Activated CD8-positive, alpha-beta T cell treated with anti-CD3 and anti-CD28 coated beads, Interleukin-2, amount 10 ng/mL, durations not matched to agents 7 days and 5 days (primary cell): ENCODE measurements at places on chromosomes 16 and 17.
A peak's percentile ranks its signal among the peaks of the same experiment; 100 is the strongest.

GRCh38 chr16:69113216-69113615, 7.8 kb downstream of the HAS3 start:
- DNase-seq: no peak

DNA sequence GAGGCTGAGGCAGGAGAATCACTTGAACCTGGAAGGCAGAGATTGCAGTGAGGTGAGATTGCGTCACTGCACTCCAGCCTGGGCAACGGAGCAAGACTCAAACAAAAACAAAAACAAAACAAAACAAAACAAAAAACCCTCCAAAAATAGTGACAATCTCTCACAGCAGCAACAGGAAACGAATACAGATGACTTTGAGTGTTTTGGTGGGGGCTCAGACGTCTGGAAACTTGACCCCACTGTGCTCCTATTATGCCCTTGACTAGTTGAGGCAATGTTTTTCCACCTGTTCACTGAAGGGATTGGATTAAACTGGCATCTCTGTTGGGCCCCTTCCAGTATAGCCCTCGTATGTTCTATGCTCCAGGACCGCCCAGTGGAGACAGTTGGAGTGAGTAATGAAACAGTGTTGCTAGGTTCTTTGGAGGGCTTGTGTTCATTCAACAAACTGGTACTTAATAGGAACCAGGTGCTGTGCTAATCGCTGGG, 167.0 kb downstream of the UTP18 start:
- peak; percentile 42 for DNase-seq

DNA sequence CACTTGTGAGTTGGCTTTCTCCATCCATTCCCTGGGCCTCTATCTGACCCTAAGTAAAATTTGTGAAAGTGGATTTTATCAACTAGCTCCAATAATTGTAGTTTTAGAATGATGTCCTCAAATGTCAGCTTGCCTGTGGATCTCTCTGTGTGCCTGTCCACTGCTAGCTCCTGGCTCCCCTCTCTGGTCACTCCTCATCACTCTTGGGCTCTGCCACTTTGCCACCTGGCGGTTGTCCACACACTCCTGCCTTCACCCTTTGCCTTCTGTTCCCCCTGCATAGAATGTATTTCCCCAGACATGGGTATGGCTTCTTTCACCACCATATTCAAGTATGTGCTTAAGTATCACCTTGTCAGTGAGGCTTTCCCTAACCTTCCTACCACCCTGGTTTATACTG, 19.8 kb downstream of the ANKFN1 start:
- DNase-seq: no peak

GRCh38 chr16:17302620-17303019, 168.1 kb downstream of the XYLT1 start:
- no peak for DNase-seq

DNA sequence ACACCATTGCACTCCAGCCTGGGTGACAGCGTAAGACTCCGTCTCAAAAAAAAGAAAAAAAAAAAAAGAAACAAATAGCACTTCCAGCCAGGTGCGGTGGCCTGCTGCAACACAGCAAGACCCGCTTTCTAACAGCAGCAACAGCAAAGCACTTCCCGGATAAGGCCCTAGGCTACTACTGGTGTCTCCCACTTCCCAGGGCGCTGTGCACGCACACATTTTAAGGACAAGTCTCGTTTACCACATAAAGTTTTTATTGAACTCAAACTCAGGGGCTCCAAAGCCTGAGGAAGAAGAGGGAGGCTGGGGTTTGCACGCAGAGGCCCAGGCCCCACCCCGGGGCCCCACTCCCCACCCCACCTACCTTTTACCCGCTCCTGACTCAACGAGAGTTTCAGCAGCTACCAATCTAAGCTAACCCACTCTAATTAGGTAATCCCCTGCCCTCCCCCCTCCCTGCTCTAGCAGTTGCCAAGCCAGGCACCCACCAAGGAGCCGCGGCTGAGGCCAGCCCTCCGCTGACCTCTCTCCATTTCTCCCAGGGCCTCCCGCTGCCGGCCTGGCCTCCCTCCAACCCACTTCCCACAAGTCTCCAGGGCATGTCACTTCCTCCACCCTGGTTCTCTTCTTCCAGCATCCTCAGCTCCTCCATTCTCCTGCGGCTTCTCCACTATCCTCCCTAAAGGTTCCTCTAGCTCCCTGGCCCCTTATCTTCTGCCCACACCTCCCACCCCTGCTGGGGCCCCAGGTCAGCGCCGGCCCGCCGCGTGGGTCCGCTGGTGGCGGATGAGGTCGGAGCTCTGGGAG, 2.4 kb downstream of the ZNF768 start:
- DNase-seq: no peak

GRCh38 chr16:4018391-4018790, 97.9 kb downstream of the ADCY9 start:
- no peak for DNase-seq

GRCh38 chr16:21603928-21604327, 4.6 kb downstream of the METTL9 start:
- DNase-seq: no peak

DNA sequence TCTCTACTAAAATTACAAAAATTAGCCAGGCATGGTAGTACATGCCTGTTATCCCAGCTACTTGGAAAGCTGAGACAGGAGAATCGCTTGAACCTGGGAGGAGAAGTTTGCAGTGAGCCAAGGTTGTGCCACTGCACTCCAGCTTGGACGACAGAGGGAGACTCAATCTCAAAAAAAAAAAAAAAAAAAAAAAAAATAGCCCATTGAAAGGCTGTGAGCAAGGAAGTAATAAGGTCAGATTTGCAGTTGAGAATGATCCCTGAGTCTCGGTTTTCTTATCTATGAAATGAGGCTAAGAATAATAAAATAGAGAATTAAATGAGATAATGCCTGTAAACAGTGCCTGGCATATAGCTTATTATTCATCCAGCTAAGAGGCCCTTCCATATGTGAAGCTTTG, 1.3 kb upstream of the PDK2 start:
- DNase-seq: no peak

DNA sequence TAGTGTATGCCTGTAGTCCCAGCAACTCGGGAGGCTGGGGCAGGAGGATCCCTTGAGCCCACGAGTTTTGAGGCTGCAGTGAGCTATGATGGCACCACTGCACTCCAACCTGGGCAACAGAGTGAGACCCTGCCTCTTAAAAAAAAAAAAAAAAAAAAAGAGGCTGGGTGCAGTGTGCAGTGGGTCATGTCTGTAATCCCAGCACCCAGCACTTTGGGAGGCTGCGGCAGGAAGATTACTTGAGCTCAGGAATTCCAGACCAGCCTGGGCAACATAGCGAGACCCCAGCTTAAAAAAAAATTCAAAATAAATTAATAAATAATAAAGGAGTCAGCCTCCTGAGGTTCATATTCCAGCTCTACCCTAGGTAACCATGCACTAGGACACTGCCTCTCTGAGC, 9.6 kb upstream of the CNOT1 start:
- no peak for DNase-seq

- DNase-seq: no peak
These were observed 13.4 kb downstream of the IRF8 start for GRCh38 chr16:85912211-85912974.

DNA sequence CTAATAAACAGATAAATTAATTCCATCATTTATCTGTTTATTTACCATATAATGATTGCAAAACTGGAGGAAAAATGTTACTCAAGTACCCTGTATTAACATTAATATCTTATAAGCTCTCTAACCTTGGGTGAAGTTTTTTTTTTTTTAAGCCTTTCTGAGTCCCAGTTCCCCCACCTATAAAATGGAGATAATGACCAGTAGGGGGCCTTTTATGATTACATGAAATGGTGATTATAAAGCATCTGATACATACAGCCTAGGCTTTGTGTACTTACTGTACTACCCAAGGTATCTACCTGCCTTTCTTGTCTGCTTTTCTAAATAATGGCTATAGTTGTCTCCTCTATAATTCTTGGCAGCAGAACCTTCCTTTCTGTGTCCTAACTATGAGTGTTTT, 22.6 kb downstream of the LRRC36 start:
- no peak for DNase-seq

DNA sequence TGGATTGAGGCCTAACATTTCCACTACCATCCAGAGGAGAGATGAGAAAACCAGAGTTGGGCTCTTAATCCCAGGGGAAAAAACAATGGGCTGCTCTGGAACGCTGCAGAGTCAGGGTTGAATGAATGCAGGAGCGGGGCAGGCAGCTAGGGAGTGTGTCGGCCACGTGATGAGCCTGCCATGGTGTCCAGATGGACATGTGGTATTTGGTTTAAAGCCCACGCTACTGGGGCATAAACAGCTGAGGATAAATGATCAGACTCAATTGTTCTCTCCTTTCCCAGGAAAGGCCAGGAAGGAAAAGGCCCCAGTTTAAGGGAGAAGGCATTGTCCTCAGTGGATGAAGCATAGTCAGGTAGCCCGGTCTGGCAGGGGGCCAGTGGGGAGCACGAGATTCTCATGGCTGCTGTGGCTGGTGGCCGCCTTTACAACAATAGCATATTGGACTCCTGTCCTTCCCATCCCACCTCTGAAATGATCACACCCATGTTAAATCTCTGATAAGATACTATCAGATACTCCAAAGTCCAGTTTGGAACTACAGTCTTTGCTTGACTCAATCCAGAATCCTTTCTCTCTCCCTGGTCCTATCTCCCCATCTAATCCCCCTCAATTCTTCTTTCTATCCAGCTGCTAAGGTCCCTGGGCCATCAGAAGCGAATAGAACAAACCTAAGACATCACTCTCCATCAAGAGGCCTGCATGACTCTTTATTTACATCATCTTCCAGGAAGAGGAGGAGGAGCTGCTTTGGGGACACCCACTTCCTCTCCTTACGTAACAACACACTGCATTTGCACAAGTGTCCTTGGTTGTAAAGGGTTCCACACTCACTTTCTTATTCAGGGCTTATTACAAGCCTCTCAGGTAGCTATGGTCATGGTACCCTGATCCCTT, 20.4 kb downstream of the CA4 start:
- peak; percentile 60 for DNase-seq

DNA sequence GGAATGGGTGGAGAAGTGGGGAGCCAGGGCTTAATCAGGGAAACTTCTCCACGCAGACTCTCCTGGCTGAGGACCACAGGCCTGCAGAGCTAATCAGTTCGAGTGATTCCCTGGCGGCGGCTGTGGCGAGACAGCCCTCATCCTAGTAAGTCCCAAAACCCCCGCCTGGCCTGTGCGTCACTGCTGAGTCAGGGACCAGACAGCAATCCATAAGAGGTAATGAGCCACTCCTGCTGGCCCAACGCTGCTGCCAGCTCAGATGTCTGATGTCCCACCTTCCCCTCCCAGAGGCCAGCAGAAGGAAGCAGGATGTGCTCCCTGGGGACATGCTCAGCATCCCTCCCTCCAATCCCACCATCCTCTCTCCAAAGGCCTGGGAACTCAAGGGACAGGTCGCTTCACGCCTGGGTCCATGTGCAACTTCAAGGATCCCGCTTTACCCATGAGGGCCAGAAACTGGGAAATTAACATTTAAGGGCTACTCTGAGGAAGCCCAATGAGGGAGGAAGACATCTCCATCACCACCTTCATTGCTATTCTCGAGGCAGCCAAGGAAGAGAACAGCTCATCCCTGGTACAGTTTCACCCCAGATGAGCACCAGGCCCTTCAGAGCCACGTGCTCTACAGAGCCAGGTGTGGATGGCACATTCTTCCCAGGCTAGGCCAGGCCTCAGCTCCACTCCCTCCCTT, 7.9 kb downstream of the ACLY start:
- no peak for DNase-seq

GRCh38 chr16:54505549-54506213, 219.1 kb upstream of the IRX3 start:
- no peak for DNase-seq

DNA sequence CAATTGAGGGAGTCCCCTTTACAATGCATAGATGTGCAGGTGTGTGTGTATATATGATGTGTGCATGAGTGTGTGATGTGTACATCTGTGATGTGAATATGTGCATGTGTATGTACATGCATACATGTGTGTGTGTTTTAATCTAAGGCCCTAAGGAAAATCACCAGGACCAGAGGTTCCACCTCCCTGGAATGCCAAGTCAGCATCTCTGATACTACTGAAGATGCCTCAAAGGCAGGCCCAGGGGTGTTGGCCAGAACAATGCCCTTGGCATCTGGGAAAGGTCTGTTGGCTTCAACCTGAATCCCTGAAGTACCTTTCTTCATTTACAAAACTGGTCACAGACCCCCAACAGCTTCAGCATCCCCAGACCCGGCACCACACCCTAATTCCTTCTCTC, 129.5 kb downstream of the CDYL2 start:
- no peak for DNase-seq

DNA sequence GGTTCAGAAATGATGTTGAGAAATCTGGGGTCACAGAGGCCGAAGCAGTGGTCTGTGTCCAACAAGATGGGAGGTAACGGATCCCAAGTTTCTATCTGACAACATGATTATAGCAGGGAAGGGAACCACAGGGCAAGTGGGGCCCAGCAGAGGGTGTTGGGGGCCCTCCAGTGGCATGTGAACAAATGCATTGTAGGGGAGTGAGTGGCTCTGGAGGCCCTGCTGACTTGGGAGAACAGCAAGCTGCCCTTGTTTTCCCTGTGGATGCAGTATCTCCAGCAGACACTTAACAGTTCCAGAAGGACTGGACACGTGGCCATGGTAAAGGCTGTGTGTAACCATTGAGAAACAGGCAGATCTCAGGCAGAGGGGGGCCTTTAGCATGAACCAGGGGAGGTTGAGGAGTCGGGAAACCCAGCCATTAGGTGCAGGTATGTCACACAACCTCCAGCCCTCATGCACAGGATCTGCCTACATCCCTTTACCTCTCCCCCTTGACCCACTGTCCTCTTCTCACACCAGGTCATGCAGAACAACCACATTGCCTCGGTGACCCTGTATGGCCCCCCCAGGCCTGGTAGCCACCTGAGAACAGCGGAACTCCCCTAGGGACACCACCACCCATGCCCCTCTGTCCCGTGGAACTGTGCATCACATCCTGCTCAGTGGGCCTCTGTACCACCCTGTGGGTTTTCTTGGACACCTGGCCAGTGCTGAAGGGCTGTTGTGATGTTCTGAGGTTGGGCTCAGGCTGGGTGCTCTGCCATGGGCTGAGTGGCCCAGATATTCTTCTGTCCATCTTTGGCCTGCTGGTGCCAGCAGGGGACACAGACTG, 4.1 kb downstream of the B3GNT9 start:
- DNase-seq: no peak

- DNase-seq: peak; percentile 79
These were observed 25.5 kb downstream of the COPZ2 start for GRCh38 chr17:48012151-48012520.
